Muscle of leg (tissue), 16 donors: ENCODE measurements at places on chromosomes 4 and X. TPM values are rescaled to one million over a fixed set of nuclear protein-coding genes. Genes with fewer than 3 reads are reported as not detected.

GRCh38 chrX:98480606-98481005, 1596.9 kb downstream of the RPA4 start:
- no peaks in the 10 kb centered on the region for H3K36me3 ChIP-seq
- H3K27ac ChIP-seq: no peak overlapping the region

DNA sequence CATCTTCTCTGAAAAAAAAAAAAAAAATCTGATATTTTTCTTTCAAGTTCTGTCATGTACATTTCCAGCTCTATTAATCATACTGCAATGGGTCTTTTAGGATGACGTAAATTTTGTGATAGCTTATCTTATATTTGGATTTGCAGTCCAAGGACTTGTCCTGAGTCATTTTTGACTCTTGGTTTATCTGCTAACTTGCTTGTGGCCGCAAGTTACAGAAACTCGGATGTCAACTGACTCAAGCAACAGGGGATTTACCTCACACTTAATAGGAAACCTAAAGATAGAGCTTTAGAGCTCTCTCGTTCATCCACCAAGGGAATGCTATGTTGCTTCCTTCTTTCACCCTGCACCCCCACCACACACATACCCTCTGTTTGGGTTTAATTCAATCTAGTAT, 1433.8 kb upstream of the TENM3 start:
- no peak for DNase-seq
- H3K4me3 ChIP-seq: no peak overlapping the region

DNA sequence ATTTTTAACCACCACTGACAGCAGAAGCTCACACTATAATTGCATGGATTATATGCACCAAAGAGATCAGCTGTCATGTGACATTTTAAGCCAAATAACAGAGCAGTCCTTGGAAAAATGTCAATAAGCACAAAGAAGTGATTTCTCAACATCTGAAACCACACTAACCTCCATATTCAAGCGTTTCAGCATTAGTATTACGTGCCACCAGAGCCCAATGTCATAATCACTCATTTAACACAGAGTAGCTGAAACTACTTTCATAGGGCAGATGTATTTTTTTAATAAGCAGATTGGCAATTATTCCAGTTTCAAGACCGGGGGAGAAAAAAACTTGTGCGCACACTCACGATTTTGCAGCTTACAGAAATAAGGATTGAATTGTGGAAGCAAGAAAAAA, 76.6 kb downstream of the SH3KBP1 start:
- H3K27me3 ChIP-seq: peaks cover 22% of the 10 kb centered on the region
- H3K36me3 ChIP-seq: no peaks in the 10 kb centered on the region
- H3K27ac ChIP-seq: no peak overlapping the region
- DNase-seq: peak; percentile 76

The BMX gene
- total RNA-seq: 2.2 TPM

DNA sequence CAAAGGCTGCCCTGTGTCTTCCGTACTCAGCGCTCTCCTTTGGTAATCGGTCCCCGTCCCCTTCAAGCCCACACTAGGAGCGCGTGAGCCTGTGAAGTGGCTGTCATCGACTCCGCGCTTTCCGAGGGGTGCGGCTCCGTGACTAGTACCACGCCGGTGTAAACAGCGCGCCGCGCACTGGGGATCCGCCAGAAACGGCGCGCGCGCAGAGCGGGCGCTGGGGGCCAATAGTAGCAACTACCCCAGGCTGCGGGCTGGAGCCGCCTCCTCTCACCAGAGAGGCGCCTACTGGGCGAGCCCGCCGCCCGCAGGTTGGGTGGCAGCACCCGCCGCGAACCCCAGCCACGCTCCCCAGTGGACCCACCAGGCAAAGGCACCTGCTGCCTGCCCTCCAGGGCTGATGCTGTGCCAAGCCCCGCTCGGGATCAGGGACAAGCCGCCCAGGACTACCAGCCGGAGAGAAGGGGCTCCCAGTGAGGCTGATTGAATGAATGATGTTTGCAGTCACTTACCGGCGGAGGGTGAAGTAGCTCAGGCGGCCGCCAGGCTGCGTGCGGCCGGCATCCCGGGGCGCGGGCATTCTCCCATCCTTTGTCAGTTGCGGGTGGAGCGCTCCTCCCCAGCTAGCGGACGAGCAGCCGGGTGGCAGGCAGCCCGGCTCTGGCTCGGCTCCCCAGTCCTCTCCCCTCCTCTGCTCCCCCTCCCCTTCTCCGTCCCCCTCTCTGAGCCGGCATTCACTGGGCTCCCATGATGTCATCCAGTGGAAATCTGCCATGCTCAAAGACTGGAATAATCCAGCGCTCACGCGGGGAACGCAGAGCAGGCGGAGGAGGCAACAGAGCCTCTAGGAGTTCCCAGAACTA, 370.3 kb upstream of the SMIM31 start:
- no peaks in the 10 kb centered on the region for H3K36me3 ChIP-seq
- peak; percentile 94 for DNase-seq

GRCh38 chr4:109846395-109847098, 1.4 kb upstream of the LRIT3 start:
- H3K36me3 ChIP-seq: no peaks in the 10 kb centered on the region
- H3K27ac ChIP-seq: no peak overlapping the region
